ENCODE measurements at places on chromosomes 7 and 10.

GRCh38 chr10:111298031-111298430 lies 221.2 kb downstream of the ADRA2A start:
- DNase-seq: no peak

GRCh38 chr7:106121189-106121810 lies 9.2 kb upstream of the SYPL1 start:
- DNase-seq: no peak

GRCh38 chr7:108299251-108299973 lies 156.8 kb downstream of the NRCAM start:
- DNase-seq: no peak

GRCh38 chr7:70574970-70575799 lies 556.8 kb upstream of the GALNT17 start:
- no peak for DNase-seq
